ENCODE measurements at places on chromosomes 13 and 19.

- no peak for DNase-seq
Observed at GRCh38 chr13:31350560-31350959, 150.8 kb downstream of the B3GLCT start.

DNA sequence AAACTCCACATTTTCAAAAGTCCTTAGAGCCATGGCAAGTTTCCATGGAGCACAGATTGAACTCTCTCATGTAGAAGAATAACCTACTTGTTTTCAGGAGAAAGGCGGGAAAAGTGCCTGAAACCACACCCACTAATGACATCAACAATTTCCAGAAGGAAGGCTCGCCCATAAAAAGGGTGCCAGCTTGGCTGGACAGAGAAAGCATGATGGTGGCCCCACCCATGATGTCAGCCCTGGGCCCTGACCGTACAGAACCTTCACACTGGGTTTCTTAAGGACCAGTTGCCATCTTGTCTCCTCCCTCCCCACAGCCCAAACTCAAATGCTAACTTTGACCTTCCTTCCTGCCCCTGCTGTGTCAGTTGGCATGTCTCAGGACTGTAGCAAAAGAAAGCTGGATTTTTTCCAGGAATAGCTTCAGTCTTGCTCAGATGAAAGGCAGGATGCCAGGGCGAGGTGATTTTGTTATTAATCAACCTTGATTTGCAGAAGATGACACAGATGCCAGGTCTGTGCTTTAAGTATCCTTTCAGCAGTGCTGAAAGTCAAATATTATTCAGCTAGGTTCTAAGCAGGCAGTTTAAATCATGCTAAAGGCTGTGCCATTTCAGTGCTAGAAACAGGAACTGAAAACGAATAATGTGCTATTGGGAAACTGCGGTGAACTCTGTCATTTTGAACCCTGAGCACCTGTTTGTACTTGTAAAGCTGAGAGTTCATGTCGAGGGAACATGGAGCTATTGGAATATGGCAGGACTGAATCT is 89.5 kb upstream of the RFC3 start:
- DNase-seq, result no peak

DNA sequence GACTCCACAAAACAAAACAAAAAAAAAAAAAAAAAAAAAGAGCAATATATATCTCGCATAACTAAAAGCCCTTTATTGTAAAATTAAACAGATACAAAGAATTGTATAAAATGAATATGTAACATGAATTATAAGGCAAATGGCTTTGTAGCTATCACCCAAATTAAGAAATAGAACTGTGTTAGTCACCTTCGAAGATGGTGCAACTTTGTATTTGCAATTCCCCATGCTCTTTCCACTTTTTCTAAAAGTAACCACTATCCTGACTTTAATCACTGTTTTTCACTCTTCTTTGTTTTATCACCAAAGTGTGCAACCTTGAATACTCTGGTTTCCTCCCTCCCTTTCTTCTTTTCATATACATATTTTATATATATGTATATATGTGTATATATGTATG is 57.1 kb upstream of the HTR2A start:
- DNase-seq, result no peak

DNA sequence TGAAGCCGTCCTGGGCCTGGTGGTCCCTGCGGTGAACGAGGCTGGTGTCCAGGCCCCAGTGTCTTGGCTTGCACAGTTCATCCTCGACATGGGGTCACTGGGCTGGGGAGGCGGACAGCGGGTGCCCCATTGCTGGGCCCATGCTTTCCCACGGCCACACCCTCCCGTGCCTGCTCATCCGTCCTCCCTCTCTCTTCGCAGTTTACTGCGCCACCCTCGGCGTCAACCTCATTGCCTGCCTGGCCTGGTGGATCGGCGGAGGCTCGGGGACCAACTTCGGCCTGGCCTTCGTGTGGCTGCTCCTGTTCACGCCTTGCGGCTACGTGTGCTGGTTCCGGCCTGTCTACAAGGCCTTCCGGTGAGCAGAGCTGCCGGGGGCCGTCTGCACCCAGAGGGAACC is 12.7 kb downstream of the ADAT3 start:
- no peak for DNase-seq

DNA sequence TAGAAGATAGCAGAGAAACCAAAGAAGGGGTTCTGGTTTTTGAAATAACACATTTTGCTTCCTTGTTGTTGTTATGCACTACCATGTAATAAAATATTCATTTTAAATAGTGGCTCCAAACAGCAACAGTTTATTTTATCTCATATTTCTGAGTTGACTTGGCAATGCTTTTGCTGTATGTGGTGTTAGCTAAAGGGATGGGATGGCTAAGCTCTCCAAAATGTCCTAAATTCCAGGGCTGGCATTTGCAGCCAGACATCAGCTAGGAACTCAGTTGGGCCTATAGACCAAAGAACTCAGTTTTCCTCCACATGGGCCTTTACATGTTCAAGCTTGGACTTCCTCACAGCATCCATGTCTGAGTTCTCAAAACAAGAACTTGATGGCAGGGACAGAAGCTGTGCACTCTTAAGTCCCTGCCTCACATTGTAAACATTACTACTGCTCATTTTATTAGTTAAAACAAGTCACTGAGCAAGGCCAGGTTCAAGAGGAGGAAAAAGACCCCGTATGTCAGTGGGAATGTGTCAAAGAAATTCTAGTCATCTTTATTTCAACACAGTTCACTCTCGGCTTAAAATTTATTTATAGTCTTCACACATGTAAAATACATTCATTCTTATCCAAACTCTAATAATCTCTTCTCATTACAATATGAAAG is 819.3 kb upstream of the PCDH20 start:
- DNase-seq, result no peak

- DNase-seq, result no peak
Observed at GRCh38 chr13:27168086-27168485, 3.5 kb downstream of the USP12 start.

All from stimulated activated CD4-positive, alpha-beta T cell treated with anti-CD3 and anti-CD28 coated beads, Interleukin-4, amount 100 ng/mL, for 24 hours (primary cell).